ENCODE measurements at places on chromosomes 2 and 18. TPM values are rescaled to one million over a fixed set of nuclear protein-coding genes. Genes with fewer than 3 reads are reported as not detected.

DNA sequence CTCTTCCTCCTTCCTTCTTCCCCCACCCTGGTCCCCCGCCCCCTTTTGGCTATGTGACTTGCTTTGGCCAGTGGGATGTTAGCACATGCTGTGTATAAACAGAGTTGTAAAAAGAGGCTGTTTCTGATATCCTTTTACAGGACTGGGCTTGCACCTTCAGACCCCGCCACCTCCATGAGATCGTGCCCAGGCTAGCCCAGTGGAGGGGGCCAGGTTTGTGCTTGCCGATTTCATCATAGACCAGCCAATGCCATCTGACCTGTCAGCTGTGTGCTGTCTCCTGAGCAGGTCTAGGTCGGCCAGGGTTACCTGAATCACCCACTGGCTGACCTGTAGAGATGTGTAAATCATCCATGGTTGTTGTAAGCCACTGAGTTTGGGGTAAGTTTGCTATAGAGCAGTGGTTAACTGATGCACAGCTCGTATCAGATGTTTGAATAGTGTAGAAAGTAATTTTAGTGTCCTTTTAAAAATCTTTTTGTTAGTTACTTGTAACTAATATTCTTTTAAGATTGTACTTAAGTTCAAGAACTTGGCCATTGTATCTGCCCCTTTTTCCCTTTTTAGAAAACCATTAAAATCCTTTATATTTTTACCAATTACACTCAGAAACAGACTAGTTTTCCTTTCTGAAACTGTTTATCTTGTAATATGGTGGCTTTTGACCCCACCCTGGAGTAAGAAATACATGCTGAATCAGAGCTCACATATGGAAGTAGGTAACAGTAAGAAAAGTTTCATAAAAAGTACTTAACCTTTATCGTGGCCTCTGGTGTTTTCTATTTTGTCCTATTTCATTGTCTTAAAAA lies 122.0 kb upstream of the MGAT5 start:
- DNase-seq = no peak

- no peak for DNase-seq
Measured at GRCh38 chr18:11506856-11507255, 102.5 kb upstream of the SLC35G4 start.

GRCh38 chr2:34419856-34420255 lies 820.8 kb upstream of the FAM98A start:
- DNase-seq = no peak

DNA sequence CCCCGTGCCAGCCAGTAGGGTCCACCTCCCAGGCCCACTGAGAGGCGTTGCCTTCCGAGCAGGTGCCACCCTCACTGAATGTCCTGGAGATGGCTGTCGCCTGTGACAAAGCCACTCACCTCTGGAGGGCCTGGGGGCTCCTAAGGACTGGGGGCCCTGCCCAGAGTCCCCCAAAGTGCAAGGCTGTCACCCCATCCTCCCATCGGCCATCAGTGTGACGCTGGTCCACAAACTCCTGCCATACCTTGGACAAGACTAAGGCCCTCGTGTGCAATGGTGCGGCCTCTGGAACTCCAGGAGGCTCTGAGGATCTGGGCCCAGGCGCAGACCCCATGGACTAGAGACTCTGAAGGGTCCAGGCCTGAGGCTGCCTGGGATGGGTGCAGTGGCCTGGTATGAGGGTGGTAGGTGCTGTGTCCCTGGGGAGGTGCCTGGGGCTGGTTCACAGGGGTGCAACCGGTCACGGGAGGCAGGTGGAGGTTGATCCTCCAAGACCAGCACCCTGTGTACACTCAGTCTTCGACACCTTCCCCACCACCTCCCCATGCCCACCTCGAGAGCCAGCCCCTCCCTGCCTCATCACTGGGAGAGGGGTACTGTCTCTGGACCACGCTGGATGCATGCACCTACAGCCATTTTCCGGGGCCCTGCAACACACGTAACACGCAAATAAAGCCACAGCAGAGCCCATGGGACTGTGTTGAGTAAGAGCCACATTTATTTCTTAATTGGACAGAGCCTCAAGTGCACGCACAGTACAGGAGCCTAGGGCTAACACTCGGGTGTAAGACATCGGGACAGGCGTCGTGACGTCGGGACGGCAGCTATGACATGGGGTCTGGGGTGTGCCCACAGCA lies 21.6 kb downstream of the AQP12A start:
- DNase-seq = no peak

DNA sequence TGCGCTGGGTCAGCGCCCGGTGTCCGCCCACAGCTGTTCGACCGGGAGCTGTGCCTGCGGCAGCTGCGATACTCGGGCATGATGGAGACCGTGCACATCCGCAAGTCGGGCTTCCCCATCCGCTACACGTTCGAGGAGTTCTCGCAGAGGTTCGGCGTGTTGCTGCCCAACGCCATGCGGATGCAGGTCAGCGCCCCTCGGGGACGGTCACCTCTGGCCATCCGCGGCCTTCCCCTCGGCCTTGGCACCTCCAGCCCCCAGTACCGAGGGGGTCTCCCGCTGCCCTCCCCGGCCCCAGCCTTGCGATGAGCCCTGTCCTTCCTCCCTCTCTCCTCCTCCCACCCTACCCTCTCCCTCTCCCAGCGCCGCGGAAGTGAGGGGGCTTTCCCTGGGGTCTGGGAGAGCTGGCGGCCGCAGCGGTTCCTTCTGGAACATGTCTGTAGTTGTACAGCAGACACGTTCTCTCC lies 53.2 kb upstream of the GPR17 start:
- no peak for DNase-seq

GRCh38 chr18:23069481-23069880 lies 65.8 kb upstream of the CABLES1 start:
- DNase-seq = no peak

DNA sequence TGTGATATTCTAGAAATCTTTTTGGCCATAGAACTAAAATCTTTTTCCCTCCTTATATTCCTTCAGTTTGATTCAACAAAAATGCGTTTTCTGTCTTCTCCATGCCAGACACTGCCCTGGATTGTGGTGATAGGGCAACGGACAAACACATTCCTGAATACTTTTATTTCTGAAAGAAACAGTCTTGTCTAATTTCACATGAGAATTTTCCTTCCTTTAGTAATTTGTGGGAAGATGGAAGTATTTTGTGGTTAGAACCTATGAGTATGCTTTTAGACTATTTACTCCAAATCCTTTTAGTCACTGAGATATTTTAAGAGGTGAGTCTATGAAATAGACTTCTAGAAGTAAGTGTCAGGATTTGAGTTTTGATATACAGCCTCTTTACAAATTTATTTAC lies 49.6 kb downstream of the COL5A2 start:
- DNase-seq = peak; percentile 79

GRCh38 chr2:74693668-74694067 lies 39.6 kb downstream of the SEMA4F start:
- DNase-seq = no peak

GRCh38 chr2:127170021-127170420 lies 50.1 kb downstream of the CYP27C1 start:
- no peak for DNase-seq

- DNase-seq = no peak
Measured at GRCh38 chr2:64945973-64946768, 43.0 kb upstream of the SLC1A4 start.

DNA sequence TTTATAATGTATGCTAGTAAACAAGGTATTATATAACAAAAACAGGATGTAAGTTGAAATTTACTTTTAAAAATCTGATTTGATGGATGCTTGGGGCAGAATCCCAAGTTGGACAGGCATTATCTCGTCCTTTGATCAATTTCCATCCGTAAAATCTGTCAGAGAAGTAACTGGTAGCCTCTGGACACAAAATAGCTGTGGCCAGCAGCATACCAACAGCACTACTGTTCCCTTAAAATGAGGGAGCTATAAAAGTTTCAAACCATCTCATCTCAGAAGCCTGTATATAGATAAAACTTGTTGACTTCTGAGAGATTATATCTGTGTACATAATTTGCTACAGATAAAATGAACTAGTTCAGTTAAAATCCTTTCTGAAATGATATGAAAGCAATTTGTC lies 14.7 kb upstream of the METAP1D start:
- peak; percentile 7 for DNase-seq

DNA sequence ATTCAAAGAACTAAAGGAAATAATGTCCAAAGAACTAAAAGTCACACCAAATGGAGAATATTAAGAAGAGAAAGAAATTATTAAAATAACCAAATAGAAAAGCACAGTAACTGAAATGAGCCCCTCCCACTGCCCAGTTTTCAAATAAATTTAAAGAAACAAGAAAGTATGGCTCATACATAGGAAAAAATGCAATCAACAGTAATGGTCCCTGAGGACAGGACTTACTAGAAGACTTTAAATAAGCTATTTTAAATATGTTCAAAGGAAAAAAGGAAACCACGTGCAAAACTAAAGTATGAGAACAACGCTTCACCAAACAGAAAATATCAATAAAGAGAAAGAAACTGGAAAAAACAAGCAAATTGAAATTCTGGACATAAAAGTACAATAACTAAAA lies 58.9 kb downstream of the TMEM131 start:
- no peak for DNase-seq

- DNase-seq = no peak
Measured at GRCh38 chr18:13420969-13421686, 202.6 kb downstream of the LDLRAD4 start.

DNA sequence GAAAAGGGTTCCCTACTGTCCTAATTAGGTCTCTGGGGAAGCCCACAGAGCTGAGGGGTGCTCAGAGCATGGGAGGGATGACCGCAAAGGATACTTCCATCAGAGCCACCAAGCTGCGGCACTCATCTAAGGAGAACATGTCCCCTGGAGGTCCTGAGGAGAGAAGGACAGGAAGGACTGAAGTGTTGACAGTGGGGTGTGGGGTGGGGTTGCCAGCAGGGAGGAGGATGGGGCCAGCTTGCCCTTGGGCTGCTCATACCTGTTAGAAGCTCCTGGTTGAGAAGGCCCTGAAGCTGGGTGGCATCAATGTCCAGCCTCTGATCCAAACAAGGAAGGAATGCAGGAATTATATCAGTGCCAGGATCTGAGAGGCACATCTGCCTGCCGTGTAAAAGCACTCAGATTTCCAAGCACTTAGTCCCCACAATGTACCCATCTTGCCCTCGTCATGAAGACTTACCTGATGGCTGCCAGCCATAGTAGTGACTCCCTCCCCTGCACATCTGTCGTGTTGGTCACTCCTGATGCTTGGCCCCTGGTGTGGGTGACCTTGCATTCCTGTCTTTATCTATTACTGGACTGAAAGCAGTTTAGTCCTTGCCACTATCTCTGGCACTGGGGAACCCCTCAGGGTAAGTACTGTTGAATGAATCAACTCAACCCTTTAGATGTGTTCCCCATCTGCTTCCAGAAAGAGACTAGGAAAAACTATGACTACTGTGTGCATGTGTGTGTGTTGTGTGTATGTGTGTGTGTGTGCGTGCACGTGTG lies 68.9 kb downstream of the CAPN13 start:
- no peak for DNase-seq

ACADL gene
- 0.13 TPM for total RNA-seq

PRKAG3 gene
- 49.9 TPM for total RNA-seq

NT5DC4 gene
- not detected for total RNA-seq

CCDC68 gene
- total RNA-seq = not detected

DUSP19 gene
- 5.3 TPM for total RNA-seq

ANKRD39 gene
- total RNA-seq = 10.5 TPM

DSG4 gene
- not detected for total RNA-seq

TSPYL6 gene
- total RNA-seq = not detected

NT5C1B gene
- total RNA-seq = not detected

SERPINE2 gene
- total RNA-seq = 26.9 TPM

SERPINB10 gene
- total RNA-seq = not detected

DPP10 gene
- total RNA-seq = not detected

DSG1 gene
- not detected for total RNA-seq

Measured in myocyte (in vitro differentiated cells).